ENCODE measurements at places on chromosomes 13 and 19. TPM values are rescaled to one million over a fixed set of nuclear protein-coding genes. Genes with fewer than 3 reads are reported as not detected.

The TMEM38A gene
- total RNA-seq: 0.50 TPM

The TEX29 gene
- not detected for total RNA-seq

The ELF1 gene
- total RNA-seq: 77.6 TPM

The ZNF223 gene
- total RNA-seq: 1.9 TPM

The TMEM221 gene
- total RNA-seq: not detected

The FKRP gene
- total RNA-seq: 24.4 TPM

The FBXO27 gene
- total RNA-seq: 0.37 TPM

The KRI1 gene
- total RNA-seq: 61.6 TPM

The AMER2 gene
- not detected for total RNA-seq

The ERICH6B gene
- not detected for total RNA-seq

GRCh38 chr19:14000691-14001375, 5.3 kb downstream of the RFX1 start:
- no peak for DNase-seq

DNA sequence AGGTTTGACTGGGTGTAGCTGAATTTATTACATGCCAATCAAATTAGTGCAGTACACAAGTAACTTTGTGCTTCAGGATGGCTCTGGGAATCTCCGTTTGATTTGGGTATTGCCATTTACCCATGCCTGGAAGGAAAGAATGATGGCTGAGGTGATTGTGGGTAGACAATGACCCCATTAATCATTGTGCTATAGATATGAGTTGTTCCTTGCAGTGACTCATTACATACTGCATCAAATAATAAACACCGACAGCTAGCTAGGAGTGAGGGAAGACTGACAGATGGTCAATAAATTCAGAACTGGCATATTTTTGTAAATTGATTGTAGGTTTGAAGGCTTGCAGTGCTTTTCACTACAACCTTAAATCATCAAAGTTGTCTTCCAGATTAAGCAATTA, 1069.5 kb downstream of the DIAPH3 start:
- no peak for DNase-seq

- no peak for DNase-seq
Observed at GRCh38 chr13:80668452-80668851, 327.5 kb upstream of the SPRY2 start.

GRCh38 chr19:30450100-30450499, 77.9 kb downstream of the ZNF536 start:
- no peak for DNase-seq

DNA sequence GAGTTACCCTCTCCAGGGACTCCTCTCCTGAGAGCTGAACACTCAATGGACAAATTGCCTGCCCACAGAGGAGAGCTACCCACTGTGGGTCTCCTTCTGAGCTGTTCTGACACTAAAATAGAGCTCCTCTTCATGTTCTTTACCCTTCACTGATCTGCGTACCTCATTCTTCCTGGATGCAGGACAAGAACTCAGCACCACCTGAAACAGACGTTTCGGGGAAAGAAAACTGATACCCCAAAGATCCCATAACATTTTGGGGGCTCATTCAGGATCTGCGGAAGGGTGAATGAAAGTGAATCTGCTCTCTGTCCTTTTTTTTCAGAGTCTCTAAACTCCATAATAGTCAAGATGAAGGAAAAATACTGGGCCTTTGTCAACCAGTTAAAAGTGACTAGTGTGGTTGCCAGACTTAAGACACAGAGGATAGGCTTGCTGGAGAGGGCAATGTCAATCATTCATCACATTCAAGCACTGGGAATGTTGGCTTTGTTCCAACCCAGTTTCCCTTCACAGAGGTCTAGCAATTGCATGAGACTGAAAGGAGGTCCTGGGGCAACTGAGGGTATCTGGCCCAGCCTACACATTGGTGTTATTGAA, 136.7 kb upstream of the SLITRK6 start:
- no peak for DNase-seq

DNA sequence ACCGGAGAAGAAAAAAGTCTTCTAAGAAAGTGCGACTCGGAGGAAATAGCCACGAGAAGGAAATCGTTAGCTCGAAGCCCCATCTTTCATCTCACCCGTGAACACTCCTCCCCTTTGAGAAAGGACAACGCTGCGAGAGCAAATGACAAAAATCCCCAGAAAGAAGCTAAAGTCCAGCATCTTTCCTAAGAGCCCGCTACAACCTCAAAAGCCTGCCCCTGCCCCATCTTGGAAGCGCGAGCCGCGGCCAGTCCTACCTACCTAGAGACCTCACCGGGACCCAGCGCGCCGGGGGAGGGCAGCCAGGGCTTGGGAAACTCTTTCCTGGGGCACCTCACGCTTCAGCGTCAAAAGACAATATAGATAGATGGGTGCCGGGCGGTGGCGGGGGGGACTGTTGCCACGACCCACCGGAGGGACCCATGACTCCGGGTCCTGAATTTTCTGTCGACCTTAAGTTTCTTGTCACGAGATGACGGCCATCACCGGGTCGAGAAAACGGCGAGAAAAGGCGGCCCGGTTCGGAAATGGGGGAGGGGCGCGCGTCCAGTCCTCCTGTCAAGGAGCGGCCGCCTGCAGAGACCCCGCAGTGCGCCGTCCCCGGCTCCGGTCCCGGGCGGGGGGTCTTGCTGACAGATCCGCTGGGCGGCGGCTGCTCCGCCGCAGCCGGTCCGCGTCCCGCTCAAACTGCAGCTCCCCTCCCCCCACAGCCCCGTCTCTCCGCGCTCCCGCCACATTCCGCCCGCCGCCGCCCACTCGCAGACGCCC, 65.9 kb downstream of the KCNRG start:
- DNase-seq: peak; percentile 59

DNA sequence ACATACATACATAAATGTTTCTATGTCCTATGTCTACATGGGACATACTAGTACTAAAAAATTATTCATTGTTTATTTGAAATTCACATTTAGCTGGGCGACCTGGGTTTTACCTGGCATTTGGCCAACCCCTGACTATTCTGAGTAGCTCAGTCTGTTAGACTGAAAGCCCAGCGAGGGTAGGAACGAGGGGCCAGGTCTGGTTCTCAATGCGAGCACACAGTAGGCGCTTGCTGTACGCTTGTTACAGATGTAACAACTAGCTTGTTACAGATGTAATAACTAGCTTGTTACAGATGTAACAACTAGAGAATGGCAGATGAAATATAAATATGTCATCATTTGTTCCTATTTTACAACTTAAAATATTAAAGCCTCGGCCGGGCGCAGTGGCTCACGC, 920 bp upstream of the ANO8 start:
- DNase-seq: no peak

DNA sequence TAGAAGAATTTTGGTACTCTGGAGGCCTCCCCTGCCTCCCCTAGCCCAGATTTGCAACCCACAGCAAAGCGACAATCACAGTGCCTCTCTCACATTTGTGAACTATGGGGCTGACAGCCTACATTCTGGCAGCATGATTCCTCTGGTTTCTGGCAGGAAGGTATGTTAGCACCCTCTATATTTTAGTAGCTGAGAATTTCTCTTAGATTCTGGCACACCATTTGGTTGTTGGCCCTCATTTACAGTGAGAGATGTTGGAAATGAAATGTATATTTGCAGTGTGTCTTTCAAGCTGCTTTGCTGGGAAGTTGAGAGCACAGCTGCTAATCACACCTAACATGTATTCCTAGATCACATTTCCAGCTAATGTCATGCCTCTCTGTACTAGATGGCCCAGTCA, 735.0 kb downstream of the FGF9 start:
- no peak for DNase-seq

- no peak for DNase-seq
Observed at GRCh38 chr19:38303517-38304351, at the start of gene C19orf33. C19orf33 (plus strand) TSS chr19:38304251; CDS start chr19:38304262, 11 bp downstream.

GRCh38 chr19:53183146-53183764, 9.9 kb downstream of the ZNF665 start:
- no peak for DNase-seq

DNA sequence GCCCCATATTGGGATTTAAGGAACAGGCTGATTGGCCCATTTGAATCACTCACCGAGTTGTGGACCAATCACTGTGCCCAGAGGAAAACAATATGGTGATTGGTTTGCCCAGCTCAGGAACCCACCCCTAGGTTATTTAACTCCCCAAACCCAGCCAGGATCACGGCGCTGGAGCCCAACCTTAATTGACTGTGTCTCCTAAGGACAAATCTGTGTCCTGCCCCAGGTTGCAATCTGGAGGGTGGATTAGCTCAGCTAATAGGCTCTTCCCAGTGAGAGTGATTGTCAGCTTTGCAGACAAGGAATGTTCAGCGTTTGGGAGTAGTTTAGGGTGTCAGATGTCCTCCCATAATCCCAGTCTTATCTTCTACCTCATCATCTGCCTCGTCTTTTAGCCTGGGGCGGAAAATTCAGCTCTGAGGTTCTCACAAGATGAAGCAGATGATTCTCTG, 3.5 kb upstream of the ZNF358 start:
- DNase-seq: no peak

GRCh38 chr19:45117167-45117594, 24.2 kb downstream of the PPP1R37 start:
- DNase-seq: no peak

GRCh38 chr13:33289966-33290365, 4.4 kb upstream of the STARD13 start:
- DNase-seq: no peak

DNA sequence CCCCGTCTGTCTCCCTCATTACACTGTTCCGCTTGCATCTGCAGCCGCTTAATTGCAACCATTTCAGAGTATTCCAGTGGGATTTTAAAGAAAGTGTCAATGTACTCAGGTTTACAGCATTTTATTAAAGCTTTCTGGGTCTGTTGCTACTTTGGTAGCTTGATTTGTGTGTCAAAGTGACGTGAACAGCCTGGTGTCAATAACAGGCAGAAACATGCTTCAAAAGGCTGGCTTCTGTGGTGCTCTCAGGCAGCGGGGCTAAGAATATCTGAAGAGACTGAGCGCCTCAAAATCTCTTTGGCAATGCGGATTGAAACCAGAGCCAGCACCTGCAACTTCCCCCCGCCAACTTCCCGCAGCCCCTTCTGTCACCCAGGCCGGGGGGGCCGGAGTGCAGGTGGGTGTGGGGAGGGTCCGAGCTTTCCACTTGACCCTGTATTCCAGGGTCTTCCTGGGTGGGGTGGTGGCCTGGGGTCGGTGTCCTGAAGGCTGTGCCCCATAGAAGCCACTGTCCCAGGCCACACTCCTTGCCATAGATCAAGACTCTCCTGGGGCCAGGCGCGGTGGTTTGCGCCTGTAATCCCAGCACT, 81.2 kb downstream of the KDM4B start:
- no peak for DNase-seq

DNA sequence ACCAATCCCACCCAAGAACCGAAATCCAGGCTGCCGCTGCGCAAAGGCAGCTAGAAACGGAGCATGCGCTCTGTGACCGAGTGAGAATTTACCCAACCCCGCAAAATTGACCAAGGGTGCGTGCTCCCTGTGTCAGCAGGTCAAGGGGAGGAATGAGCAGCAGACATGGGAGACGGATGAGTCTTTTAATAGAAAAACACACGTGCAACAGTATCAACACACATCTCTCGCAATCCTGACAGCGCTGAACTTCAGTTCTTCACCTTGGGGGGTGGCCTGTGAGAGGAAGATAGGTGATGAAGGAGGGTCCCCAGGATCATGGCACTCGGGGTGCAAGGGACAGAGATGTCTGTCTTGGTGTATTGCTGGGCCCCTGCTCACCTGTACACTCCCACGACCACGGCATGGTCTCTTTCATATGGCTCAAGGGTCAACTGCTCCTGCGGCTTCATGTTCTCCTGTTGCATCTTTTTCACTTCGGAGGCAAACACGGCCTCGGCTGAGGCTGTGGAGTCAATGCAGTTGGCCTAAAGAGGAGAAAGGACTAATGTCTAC, 402 bp upstream of the DYRK1B start:
- DNase-seq: no peak

GRCh38 chr13:66765559-66765958, 464.6 kb downstream of the PCDH9 start:
- no peak for DNase-seq

GRCh38 chr19:57034544-57034943, 85.2 kb upstream of the USP29 start:
- no peak for DNase-seq

DNA sequence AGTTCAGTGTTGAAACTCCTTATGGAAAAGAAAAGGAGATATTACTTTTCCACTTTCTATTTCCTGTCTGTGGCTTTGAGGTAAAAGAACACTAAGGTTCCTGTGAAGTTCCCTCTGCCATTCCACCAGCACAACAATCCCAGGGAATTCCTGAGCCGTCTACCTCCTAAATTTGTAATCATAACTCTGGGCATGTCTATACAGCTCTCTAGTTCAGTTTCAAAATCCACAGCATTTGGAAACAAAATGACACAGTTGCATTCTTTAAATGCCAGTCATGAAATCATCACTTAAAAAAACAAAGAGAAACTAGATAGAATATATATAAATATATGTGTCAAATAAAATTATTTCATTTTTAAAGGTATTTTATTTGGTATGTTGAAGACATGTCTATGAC, 9.0 kb upstream of the THSD1 start:
- DNase-seq: no peak

- no peak for DNase-seq
Observed at GRCh38 chr13:27106144-27106543, 65.5 kb downstream of the USP12 start.

- DNase-seq: no peak
Observed at GRCh38 chr13:48891586-48891985, 84.1 kb upstream of the FNDC3A start.

- no peak for DNase-seq
Observed at GRCh38 chr13:29801102-29801501, 49.3 kb downstream of the UBL3 start.

DNA sequence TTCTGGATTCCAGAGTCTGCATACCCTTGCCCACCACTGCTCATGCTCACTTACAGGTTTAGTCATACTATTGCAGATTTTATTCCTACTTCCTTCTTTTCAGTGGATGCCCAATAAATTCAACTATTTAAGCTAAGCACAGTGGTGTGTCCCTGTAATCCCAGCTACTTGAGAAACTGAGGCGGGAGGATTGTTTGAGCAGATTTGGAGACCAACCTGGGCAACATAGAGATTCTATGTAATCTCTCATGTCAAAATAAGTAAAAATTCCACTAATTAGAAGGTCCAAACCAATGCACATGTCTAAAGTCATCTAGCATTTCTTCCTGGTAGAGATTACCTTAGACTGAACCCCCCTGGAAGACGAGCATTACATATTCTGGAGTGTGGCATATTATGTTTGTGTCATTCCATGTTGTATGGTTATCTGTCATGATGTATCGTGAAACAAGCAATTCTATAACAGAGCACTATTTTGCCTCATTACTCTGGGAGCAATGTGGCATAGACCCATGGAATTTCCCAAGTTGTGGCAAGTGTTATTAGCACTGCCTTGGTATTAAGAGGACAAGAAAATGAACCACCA, 8.3 kb downstream of the HMGB1 start:
- no peak for DNase-seq

- no peak for DNase-seq
Observed at GRCh38 chr13:104414771-104415170, 1348.6 kb upstream of the SLC10A2 start.

- no peak for DNase-seq
Observed at GRCh38 chr13:20779405-20779804, 5.6 kb upstream of the EEF1AKMT1 start.
